Activated CD8-positive, alpha-beta T cell treated with anti-CD3 and anti-CD28 coated beads, Interleukin-2, amount 10 ng/mL, durations not matched to agents 7 days and 5 days (primary cell): ENCODE measurements at places on chromosomes 6 and 20. TPM values are rescaled to one million over a fixed set of nuclear protein-coding genes. Genes with fewer than 3 reads are reported as not detected.

The AVP gene
- not detected for total RNA-seq

The ACSS1 gene
- 40.9 TPM for total RNA-seq

The SAMD3 gene
- 22.1 TPM for total RNA-seq

The CENPW gene
- 75.4 TPM for total RNA-seq

The CYP24A1 gene
- not detected for total RNA-seq

The NOX3 gene
- total RNA-seq: not detected

The MCHR2 gene
- total RNA-seq: not detected

The KIF3B gene
- total RNA-seq: 16.0 TPM
